ENCODE measurements at places on chromosomes 13 and 19.
A peak's percentile ranks its signal among the peaks of the same experiment; 100 is the strongest.

DNA sequence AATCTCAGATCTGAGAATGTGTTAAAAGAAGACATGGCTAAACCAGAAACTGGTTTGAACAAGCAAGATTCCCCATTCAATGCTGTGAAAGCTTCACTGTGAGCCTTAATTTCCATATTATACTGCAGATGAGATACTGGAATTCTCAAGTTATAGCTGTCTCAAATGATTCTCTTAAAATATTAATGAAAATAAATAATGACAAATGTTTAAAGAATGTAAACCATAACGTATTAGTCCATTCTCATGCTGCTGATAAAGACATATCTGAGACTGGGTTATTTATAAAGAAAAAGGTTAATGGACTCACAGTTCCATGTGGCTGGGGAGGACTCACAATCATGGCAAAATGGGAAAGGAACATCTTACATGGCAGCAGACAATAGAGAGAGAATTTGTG, 667.8 kb downstream of the SLITRK1 start:
- DNase-seq = no peak

GRCh38 chr19:48746738-48747575, at the start of gene IZUMO1:
TSS of gene IZUMO1 (minus strand) at chr19:48746909. CDS start at chr19:48745859, 1,050 bp downstream.
- peak; percentile 64 for DNase-seq

DNA sequence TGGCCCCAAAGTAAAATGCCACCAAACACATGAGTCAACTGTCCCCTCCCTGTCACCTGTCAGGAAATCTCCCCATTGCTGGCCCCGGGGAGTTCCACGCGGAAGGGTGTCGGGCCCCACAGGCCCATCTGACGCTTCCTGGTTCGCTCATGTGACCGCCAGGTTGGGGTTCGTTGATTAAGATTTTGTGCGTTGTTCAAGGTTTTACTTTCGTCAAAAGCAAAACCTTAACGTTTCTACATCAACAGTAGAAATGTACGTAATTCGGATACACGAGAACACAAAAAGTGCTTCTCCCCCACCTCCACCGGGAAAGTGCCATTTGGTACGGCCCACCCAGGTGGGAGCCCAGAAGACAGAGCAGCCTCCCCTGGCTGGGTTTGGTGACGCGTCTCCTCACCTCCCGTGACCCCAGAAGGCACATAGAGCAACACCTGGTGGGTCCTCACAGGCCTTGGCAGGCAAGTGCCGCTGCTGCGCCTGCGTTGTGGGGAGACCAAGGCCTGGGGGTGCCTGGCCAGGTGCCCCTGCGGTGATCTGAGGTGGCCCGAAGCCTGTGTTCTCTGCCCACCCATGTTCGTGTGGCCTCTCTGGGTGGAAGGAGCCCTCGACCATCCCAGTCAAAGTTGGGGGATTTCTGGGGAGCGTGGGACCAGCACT, 161.6 kb downstream of the KDM4B start:
- peak; percentile 85 for DNase-seq

DNA sequence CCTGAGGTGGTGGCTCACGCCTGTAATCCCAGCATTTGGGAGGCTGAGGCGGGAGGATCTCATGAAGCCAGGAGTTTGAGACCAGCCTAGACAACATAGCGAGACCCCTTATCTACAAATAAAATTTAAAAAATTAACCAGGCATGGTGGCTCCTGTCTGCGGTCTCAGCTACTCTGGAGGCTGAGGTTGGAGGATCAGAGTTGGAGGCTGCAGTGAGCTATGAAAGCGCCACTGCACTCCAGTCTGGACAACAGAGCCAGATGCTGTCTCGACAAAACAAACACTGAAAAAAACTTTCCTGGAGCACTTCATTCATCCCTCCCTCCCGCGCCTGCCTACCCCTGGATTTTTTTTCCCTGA, 665 bp upstream of the ATG4D start:
- no peak for DNase-seq

GRCh38 chr13:48160606-48161278, 65.8 kb upstream of the MED4 start:
- DNase-seq = no peak

DNA sequence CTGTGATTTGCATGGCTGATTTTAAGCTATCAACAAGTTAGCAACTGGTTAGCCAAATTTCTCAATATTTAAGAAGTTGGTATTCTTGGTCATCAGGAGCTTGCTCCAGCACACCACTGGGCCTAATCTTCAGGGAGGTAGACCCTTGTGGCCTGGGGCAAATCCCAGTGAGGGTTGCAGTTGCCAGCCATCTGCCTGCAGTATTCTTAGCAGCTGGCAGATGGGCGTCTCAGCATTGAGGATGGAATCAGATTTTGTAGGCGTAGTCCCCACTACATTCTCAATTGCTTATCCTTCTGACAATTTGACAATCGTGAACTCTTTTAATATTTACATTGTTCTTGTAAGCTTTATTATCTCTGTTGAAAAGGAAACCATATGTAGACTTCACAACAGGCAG, 1266.2 kb downstream of the SLITRK5 start:
- DNase-seq = no peak

DNA sequence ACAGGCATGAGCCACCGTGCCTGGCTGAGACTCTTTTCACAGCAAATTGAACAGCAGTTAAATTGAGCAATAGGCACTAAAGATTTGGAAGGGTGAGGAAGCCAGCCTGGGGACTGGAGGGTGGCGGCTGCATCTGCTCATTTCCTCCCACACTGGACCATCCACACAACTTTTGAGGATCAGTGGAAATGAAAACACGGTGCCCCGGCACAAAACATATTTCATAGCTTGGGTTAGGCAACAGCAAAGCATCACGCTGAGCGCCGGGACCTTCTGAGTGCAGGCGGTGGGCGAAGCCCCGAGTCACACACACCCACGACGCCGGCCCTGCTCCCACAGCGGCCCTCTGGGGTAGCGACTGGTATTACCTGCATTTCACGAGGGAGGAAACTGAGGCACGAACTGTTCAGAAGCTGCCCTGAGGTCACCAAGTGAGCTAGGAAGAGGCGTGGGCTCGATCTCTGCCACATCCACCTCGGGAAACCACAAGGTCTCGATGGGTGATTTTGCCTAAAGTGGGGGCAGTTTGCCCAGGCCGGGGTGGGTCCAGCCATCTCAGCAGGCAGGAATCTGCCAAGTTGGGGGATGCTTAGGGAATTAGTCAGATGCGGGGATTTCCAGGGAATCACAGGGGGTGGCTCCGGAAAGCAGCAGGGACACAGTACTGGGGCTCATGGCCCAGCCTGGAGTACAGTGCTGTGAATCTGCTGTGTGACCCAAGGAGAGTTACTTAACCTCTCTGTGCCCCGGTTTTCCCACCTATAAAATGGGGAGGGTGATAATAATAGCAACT, 3.5 kb upstream of the SBNO2 start:
- no peak for DNase-seq

DNA sequence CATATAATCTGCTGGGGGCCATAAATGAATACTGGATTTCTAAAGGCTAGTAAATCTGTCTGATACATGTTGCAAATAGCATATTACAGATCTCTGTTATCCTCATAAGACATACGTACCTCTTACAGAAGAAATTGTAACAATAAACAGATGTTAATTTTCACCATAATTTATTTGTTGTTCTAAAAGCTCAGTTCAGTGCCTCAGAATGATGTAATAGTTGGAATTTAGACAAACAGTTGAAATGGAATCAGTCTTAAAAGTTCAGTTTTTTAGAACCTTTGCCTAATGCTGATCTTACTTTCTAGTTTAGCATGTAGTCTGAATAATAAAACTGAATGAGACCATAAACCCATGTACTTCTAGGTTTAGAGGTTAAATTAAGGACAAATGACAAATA, 43.1 kb downstream of the B3GLCT start:
- no peak for DNase-seq

- DNase-seq = no peak
These were observed 43.4 kb upstream of the MAP3K10 start for GRCh38 chr19:40147693-40148347.

- no peak for DNase-seq
These were observed 511.8 kb downstream of the KLF12 start for GRCh38 chr13:73622381-73622780.

DNA sequence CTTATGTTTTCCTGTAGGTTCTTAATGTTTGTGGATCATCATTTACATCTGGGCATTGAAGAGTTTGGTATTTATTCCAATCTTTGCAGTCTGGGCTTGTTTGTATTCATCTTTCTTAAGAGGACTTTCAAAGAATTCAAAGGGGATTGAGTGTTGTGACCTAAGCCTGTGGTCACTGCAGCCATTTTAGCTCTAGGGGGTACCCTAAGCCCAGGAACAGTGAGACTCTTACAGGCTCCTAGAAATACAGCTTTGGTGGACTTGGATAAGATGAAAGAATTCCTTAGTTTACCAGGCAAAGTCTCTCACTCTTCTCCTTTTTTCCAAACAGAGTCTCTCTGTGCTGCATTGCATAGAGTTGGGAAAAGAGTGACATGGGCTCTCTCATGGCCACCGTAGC, 2539.0 kb upstream of the PCDH20 start:
- no peak for DNase-seq

DNA sequence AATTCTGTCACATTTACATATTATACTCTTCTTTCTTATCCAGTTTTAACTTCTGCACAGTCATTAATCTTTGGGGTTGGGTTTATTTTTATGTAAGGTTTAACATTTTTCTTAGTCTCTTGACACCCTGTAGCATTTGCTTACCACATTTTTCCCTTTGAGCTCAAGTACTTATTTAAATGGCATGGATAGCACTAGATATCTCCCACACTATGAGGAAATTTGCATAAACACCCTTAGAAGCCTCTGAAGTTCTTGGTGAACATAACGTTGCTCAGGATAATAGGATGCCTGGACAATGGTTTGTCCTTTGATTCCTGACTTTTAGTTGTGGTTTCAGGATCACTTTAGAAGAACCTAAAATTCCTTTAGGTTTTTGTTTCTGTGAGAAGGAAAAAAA, 338.9 kb downstream of the PCDH17 start:
- DNase-seq = no peak

- DNase-seq = no peak
These were observed 305.0 kb downstream of the ZNF536 start for GRCh38 chr19:30676990-30677679.

DNA sequence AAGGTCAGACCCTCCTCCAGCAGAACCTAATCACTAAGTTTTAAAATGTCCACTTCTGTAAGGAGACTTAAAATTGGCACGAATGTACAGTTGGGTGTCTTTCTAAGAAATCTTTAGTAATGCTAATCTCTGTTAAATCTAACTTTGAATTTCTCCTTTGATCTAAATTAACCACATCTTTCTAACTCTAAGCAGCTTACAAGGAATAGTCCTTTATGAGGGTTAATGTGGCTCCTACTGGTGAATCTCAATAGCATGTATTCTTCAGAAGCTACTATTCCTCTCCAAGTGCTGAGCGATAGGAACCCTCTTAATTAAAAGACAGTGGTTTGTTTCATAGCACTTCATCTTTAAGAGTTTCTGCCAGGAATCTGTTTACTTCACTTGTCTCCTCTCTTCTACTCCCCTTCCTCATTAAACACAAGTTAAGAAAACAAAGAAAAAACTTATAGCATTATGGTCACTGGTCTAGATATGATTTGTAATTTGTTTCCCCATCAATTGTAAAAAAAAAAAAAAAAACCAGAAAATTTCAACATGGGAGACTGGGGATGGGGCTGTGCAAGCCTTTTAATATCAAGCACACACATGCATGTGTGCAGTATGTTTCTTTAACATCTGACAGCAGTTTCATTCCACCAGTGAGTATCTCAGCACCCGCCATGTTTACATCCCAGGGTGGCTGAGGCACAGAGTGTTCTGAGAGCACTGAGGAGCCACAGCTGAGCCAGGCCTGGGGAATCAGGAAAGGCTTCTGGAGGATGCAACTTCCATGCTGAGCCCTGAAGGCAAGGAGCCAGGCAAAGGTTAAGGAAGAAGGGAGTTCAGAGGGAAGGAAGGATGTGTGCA, 57.7 kb downstream of the ATP7B start:
- no peak for DNase-seq

- DNase-seq = peak; percentile 99
These were observed at the start of gene HNRNPL for GRCh38 chr19:38849860-38850435. TSS of gene HNRNPL (minus strand) at chr19:38849986. CDS start at chr19:38849966, 20 bp downstream.

DNA sequence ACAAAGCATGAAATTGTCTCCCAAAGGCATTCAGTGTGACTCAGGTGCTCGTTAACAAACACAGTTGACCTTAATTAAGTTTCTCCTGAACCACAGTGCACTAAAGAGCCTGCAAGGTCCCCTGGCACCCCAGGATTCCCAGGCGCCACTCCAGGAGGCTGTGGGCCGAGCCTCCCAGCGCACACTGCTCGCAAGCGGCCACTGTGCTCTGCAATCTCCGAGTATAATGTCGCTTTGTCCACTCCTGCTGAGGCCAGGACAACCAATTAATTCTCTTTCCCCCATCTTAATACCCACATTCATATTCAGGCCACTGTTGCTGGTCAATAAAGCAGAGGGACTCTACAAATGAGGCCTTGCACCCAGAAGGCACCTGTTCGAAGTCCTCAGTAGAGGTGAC, 8.8 kb downstream of the RAB20 start:
- DNase-seq = no peak

DNA sequence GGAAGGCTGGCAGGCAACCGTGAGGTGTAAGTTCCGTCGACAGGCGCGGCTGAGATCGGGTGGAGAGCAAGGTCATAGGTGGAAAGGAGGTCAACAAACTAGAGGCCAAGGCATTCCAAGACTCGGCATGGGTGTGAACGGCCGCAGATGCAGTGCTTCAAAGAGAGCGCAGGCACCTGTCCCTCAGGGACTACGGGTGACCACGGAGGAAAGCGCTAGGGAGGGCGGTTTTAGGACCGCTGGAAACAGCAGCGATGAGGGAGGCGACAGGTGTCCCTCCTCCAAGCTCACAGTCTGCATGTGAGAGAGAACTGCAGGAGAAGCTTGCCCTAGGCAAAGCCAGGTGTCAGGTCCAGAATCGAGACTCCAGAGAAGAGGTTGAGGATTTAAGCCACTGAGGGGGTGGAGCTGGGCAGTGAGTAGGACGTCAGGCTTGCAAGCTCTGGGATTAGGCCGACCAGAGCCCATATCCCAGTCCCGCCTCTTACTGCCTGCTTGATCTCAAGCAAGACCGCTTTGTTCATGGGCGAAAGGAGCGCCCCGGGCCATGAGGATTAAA, 1.6 kb upstream of the MLNR start:
- DNase-seq = no peak

- no peak for DNase-seq
These were observed 5.4 kb upstream of the PPP1R37 start for GRCh38 chr19:45087531-45087930.

- DNase-seq = no peak
These were observed 49.5 kb upstream of the POMP start for GRCh38 chr13:28609381-28609780.

Measured in Peyer's patch (tissue), 4 donors.